ENCODE measurements at places on chromosomes 2 and 18.

GRCh38 chr2:88085099-88085498 lies 17.5 kb downstream of the SMYD1 start:
- no peak for DNase-seq

- DNase-seq, result no peak
Measured at GRCh38 chr2:72949642-72950041, 32.3 kb downstream of the EMX1 start.

DNA sequence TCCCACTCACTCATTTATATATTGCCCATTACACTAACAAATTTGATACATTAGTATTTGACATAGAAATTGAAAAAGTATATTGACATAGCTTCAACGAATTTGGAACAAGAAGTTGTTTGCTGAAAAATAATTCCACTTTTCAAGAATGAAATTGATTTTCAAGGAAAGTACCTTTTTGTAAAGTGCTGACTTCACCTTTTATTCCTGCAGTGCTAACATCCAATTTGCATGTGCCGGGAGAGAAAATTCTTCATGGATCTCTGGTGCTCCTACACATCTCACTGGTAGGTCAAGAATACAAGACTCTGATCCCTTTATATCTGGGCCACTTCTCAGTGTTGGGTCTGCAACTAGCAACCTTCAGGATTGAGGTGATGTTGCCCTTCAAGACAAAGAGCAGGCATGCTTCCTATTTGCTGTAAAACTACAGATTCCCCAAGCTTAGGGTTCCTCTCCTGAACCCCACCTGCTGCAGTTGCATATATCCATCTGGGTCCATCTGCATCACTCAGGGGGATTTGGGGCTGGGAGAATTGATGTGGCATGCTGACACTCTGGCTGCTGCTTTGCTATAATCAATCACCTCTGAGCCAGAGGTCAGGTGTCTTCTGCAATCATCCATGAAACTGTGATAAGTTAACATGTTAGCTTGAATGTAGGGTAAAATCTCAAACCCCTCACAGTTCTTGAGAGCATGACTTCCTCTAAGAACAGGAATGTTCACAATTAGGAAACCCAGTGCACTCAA lies 108.4 kb upstream of the TTN start:
- no peak for DNase-seq

DNA sequence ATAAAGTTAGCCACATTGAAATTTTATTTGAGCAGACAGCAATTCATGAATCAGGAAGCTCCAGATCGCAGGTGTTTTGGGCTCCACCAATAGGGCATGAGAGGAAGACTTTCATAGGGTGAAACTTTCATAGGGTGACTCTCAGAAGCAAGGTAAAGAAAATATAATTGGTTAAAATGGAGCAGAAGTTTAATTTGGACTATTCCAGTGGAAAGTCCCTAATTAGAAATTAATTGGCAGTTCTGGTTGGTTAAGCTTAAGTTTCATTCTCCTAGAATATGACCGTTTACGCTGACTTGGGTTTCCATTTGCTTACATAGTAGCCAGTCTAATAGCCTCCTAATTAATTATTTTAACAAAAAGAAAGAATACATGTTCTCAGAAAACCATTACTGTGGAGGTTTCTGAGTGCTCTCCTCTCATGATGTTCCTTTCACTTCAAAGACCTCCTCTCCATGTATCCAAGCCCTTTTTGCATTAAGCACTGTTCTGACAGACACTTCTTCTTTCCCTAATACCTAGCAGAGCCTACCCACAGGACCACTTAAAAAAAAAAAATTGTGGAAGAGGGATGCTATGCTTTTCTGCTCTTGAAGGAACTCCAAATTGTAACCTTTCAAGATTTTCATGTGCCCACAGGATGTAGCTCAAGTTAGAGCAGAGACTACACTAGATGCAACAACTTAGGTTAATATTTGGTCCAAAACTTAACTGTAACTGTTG lies 99.1 kb downstream of the MREG start:
- DNase-seq, result no peak

- no peak for DNase-seq
Measured at GRCh38 chr2:26269571-26270158, 24.9 kb downstream of the HADHB start.

DNA sequence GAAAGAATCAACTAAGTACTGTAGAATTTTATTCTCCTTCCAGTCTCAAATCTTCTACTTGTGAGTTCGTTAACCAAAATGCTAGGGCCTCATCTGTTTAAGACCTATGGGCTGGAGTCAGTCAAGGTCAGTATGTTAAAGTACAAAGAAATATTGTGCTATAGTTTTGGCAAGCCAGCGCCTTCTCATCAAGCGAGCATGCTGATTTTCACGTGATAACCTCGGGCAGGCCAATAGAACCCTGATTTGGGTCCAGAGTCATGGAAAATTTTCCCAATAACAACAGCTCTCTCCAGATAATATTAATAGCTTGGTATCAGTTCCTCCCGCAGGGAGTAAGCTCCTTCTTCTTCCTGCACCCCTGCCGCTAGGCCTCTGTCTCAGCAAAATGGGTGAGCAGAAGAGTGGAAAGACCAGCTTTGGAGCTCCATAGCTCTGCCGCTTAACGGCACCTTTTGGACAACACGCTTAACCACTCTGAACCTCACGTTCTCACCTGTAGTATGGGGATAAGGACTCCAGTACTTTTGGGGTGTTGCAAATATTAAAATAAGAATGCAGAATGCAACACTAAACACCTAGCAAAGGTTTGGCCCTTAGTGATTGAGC lies 11.7 kb downstream of the CABLES1 start:
- DNase-seq, result no peak

DNA sequence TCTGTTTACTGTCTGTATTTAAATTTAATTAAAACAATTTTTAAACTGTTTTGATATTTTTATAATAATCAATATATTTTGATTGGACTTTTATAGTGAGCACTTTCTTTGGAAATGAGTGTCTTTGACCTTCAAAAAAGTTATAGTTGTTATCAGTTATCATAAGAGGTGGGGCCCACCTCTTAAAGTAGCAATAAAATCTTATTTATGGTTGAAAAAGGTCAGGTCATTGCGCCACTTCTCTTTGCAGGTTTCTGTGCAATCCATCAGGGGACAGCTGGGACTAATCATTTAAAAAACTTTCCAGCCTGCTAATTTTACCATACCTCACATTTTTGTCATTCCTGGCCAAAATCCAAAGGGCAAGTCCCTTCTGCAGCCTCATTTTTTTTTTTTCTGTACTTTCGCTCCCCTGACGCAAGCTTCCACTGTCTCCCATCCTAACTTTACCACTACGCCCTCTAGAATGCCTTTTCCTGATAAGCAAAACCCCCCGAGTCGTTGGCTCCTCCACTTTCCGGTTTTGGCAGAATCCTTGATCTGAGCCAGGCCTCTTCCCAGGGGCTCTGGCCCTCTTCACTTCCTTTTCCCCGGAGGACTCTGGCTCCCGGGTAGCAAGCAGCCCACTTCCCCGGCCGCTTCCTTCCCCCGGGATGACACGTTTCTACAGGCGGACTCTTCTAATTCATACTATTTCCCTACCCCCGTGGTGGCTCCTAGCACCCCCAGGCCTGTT lies 1.1 kb upstream of the SEH1L start:
- no peak for DNase-seq

- no peak for DNase-seq
Measured at GRCh38 chr2:175745911-175746310, 256.2 kb downstream of the LNPK start.

All from stimulated activated CD8-positive, alpha-beta memory T cell treated with anti-CD3 and anti-CD28 coated beads, Interleukin-2, amount 100 ng/mL, for 1 hour (primary cell).